Mesothelial cell of epicardium (in vitro differentiated cells): ENCODE measurements at places on chromosomes 1 and 21.

DNA sequence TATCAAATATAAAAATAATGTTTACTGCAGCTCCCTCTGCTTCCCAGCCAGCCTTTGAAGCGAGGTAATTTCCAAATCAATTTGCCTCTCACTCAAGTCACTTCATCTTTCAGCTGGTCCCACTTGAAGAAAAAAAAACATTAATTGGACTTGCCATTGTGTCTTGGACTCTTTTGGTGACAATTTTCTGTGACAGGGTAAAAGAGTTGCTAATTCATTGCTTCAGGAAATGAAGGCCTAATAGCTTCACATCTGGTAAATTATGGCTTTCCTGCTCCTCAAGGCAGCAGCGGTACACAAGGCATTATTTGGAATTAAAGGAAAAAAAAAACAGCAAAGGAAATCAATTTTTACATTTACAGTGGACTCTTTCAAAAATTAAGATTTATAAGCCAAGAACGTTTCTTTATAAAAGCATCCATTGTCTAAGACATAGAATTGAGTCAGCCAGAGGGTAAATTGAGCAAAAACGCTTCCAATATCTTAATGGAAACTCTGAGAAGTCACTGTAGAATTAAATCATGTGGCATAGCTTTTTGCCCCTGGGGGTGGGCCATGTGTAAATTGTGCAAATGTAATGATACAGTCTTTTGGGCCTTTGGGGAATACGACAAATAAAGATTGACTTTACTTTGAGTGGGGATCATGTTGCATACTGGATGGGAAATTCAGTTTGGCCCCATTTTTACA lies 102.5 kb downstream of the LYPLAL1 start:
- DNase-seq = no peak

- DNase-seq = no peak
These were observed 29.8 kb upstream of the LRRC38 start for GRCh38 chr1:13543451-13544220.

DNA sequence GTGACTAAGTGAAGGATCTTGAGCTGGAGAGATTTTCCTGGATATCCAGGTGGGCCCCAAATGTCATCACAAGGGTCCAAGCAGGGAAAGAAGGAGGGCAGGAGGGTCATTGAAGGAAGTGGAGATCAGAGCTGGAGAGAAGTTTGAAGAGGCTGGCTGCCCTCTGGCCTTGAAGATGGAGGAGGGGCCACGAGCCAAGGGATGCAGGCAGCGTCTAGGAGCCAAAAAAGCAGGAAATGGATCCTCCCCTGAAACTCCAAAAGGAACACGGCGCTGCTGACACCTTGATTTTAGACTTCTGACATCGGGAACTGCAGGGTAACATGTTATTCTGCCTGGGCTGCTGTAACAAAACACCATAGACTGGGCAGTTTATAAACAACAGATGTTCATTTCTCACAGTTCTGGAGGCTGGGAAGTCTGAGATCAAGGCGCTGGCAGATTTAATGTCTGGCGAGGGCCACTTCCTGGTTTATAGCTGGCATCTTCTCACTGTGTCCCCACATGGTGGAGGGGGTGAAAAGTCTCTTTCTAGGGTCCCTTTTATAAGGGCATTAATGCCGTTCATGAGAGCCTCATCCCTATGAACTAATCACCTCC lies 28.8 kb upstream of the ZBTB21 start:
- DNase-seq = no peak

DNA sequence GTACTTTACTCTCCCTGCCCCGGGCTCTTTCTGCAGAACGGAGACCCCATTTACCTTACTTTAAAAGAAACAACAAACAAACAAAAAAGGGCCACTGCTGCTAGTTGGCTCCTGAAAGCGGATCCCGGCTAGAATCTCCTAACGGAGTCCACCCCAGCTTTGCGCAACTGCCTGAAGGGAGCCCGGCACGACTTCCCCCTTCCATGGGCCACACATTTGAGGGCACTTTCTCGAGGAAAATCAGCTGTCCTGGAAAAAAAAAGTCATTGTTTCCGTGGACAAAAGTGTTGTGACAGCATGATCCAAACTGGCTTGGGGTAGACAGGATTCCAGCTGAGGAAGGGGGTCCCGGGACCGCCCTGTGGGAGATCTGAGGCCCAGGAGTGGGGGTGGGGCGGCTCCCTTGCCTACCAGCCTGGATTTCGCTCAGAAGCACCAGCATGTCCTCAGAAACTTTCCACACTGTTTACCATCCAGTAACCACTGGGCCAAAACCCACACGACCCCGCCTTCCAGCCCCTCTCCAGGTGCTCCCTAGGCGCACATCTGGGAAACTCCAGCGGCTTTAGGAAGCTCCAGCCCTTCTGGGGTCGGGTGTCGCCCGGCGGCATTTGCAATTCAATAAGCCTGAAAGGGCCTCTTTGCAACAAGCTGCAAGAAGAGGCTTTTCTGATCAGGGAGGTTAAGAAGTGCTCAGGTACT lies 4.8 kb downstream of the RIPK4 start:
- DNase-seq = no peak

DNA sequence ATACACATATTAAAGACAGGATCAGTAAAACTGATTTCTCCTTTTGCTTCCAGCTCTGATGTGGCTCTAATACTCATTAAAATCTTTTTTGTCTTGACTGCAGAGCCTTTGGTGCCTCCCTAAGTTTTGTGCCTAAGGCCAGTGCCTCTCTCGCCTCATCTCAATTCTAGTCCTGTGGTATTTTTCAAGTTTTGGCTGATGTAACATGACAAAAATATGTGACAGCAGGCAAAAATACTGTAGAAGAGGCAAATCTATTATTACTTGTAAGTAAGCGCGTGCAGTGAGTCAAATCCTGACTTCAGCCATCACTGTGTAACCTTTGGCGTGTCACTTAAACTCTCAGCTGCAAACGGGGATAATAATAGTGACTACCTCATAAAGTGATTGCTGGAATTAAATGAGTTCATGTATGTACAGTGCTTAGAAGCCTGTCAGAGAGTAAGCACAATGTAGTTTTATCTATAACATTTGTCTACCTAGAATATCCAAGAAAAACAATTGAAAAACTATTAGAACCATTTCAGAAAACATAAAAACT lies 74.0 kb downstream of the MAB21L3 start:
- DNase-seq = no peak

GRCh38 chr1:181318022-181318857 lies 165.1 kb upstream of the CACNA1E start:
- no peak for DNase-seq

DNA sequence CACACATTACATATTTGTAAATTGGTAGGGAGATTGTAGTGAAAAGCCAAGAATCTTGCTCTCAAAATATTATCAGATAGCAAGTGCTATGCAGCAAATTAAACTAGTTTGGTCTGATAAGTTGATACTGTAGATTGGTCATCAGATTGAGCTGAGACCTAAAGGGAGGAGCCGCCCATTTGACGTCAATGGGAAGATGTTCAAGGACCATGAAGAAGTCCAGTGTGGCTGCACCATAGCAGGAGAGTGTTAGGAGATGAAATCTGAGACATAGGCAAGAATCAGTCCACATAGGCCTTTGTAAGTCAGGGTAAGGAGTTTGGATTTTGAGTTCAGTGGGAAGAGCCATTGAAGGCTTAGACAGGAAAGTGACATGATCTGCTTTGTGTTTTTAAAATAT lies 16.3 kb downstream of the ZMPSTE24 start:
- DNase-seq = no peak

DNA sequence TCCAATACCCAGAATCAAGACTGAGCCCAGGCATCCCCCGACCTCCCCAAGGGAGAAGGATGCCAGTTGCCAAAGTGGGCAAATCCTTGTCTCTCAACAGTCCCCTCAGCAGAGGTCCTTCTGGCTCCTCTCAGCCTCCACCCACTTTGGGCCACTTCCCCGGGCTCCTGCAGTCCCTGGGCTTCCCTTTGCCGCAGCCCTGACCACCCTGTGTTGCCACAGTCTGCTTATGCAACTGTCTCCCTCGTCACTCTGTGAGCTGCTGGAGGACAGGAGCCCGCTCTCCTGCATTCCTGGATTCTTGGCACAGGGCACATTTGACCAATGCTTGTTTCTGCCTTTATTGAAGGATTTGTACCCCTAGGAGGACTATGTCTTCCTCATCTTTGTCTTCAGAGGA lies 2.9 kb upstream of the LRP8 start:
- DNase-seq = no peak

GRCh38 chr1:85494904-85495266 lies 29.9 kb upstream of the DDAH1 start:
- DNase-seq = no peak

- DNase-seq = no peak
These were observed 40.2 kb downstream of the PLXNA2 start for GRCh38 chr1:208203848-208204609.

GRCh38 chr1:224745394-224745793 lies 129.3 kb downstream of the CNIH3 start:
- DNase-seq = no peak

- DNase-seq = no peak
These were observed 47.0 kb downstream of the F5 start for GRCh38 chr1:169538998-169539871.

DNA sequence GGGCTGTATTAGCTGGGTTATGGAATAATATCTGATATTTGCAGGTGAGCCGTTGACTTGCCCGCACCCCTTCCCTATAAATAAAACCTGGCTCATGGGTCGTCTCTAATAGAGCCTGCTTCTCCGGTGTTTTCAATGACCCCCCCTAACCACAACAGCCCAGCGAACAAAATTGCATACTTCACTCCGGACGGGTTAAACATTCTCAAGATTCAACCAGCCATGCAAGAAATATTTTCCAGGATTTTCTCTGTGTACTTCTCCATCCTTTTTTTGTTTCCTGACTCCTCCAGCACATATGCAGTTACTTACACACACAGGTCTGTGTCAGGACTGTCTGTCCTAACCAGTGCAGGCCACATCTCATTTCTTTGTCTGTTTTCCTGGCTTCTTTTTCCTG lies 267.7 kb downstream of the ZNF648 start:
- DNase-seq = no peak

GRCh38 chr1:60745484-60745883 lies 336.9 kb upstream of the NFIA start:
- DNase-seq = no peak

DNA sequence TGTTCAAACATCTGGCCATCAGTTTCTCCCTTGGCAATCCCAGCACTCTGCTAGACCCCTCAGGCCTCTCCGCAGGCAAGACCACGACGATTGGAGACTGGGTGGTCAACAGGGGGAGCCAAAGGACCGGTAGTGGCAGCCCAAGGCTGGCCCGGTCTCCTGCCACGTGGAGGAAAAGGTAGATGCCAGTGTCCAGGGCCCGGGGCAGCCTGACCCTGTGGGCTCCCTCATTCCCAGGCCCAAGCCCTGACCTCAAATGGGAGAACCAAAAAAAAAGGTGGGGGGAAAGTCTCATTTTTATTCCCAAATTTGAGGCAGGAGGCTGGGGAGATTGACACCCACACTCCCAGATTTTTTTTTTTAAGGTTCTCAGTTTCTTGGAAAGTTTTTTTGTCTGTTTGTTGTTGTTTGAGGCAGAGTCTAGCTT lies 24.8 kb downstream of the S100A6 start:
- peak; percentile 89 for DNase-seq

GRCh38 chr1:162134646-162135045 lies 65.2 kb downstream of the NOS1AP start:
- DNase-seq = no peak
